ENCODE measurements at places on chromosomes 4 and X. TPM values are rescaled to one million over a fixed set of nuclear protein-coding genes. Genes with fewer than 3 reads are reported as not detected.

GRCh38 chr4:37891260-37892159 is 626 bp downstream of the TBC1D1 start:
- peak; percentile 57 for DNase-seq

DNA sequence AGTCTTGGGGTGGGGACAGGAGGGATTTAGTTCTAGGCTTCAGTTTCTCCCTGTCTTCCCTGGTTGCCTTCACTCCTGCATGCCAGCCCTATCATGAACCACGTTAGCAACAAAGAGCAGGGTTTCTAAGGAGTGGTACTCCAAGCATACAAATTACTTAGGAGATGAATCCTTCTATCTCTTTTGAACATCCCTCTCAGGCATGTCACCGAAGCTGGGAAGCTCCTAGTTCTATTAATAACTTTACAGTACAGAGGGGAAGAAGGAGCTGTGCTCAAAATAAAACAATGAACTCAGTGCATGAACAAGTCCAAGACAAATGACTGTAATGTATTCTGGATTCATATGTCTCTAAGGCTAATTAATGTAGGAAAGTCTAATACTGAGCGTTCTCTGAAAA is 450.6 kb upstream of the RASGEF1B start:
- no peak for DNase-seq

- no peak for DNase-seq
Observed at GRCh38 chr4:1612278-1613098, 71.6 kb downstream of the FAM53A start.

- DNase-seq = no peak
Observed at GRCh38 chr4:148095346-148095923, 346.8 kb downstream of the NR3C2 start.

- no peak for DNase-seq
Observed at GRCh38 chrX:132063862-132064261, 40.8 kb downstream of the STK26 start.

DNA sequence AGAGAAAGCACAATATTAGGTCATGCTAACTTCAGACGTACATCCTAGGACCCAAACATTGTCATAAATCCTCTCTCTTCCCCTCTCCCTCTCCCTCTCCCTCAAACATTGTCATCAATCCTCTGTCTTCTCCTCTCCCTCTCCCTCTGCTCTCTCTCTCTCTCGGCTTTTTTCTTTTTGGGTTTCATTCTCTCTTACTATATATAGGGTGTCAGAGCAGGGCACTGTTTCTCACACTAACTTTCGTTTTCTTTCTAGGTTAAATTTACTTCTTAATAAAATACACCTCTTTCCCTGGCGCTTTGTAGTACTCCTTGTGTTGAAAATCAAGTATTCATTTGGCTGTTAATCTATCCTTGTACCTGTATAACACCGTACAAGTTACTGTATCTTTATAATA is 37.0 kb upstream of the HERC5 start:
- no peak for DNase-seq

GRCh38 chr4:14083150-14083549 is 455.6 kb upstream of the BOD1L1 start:
- no peak for DNase-seq

- DNase-seq = peak; percentile 18
Observed at GRCh38 chr4:26912810-26913209, 52.2 kb downstream of the STIM2 start.

GRCh38 chrX:91331476-91331875 is 103.2 kb upstream of the PABPC5 start:
- DNase-seq = no peak

- no peak for DNase-seq
Observed at GRCh38 chr4:128880662-128881061, 71.2 kb downstream of the JADE1 start.

- no peak for DNase-seq
Observed at GRCh38 chr4:7777871-7778509, 161.7 kb downstream of the AFAP1 start.

DNA sequence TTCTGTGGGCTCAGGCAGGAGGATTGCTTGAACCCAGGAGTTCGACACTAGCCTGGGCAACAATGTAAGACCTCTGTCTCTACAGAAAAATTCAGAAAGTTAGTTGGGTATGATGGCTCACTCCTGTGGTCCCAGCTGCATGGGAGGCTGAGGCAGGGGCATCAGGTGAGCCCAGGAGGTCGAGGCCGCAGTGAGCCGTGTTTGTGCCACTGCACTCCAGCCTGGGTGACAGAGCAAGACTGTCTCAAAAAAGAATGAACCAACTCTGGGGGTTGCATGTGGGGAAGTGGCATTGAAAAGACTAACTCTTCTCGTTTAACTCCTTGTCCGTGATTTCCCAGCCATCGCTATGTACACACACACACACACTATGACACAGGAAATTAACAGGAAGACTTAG is 26.9 kb downstream of the ENOPH1 start:
- no peak for DNase-seq

DNA sequence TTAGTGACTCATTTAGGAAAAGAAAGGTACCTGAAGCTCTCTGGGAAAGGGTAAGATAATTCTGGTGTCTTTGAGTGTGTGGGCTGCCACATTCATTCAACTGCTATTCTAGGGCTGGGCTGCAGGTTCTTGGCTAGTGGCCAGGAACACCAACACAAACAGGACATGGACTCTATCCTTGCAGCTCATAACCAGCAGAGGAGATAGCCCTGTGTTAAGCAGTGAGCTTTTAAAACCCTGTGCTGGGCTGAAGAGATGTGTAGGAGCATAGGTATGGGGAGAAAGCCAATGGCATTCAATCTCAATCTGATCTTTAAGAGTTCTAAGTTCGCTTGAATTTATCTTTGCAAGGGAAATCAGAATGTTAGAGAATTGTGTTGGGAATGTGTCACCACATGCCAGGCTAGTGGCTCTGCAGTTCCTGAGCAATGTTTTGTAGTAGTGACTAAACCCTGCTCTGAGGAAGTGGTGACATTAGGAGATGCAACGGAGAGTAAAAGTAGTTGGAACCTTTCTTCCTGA is 39.2 kb downstream of the SGMS2 start:
- peak; percentile 76 for DNase-seq

DNA sequence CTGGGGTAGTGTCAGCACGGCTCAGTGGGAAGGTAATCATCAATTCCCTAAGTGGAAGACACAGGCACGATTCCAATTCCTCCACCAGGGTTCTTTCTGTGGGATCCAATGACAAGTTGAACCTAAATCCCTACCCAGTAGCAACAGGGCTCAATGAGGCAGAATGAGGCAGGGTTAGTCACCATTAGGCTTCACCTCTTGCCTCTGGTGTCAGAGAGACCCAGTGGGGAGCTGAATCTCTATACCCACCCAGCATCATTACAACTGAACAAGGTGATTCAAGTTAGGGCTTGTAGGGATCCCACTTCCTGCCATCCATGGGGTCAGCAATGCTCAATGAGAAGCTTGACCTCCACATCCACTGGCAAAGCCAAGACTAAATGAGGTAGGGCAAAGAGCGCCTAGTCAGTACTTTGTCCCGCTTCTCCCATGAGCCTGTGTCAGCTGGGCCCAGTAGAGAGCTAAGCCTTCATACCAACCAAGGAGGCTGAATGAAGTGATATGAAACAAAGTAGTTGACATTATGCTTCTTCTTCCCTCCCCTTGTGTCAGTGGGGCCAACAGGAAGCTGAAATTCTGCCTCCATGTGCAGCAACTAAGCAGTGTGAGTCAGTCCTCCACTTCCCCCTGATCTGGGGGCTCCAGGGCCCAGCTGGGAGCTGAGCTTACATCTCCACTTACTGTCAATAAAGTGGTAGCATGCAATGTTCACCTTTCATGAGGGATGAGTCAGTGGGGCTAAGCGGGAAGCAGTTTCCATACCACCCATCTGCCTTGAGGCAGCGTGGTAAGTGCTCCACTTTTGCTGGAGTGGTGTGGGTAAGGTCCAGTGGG is 36.4 kb upstream of the RBM41 start:
- peak; percentile 13 for DNase-seq

DNA sequence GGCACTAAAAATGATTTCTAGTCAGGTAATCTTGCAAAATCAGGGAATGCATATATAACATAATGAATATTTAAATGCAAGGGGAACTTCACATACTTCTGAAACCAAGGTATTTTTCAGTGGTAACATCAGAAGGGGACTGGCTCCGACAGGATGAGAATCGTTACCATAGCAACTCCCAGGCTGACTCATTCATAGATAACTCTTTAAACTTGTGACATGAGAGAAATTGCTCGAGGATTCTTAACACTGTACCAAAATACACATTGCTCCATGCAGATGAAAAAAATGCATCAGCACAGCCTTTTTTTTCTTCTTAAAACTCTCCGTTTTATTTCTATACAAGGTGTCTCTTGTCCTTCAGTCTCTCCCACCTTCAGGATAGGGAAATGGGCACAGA is 114.3 kb downstream of the GABRB1 start:
- peak; percentile 87 for DNase-seq

- DNase-seq = no peak
Observed at GRCh38 chr4:36553453-36553852, 272.0 kb downstream of the DTHD1 start.

DNA sequence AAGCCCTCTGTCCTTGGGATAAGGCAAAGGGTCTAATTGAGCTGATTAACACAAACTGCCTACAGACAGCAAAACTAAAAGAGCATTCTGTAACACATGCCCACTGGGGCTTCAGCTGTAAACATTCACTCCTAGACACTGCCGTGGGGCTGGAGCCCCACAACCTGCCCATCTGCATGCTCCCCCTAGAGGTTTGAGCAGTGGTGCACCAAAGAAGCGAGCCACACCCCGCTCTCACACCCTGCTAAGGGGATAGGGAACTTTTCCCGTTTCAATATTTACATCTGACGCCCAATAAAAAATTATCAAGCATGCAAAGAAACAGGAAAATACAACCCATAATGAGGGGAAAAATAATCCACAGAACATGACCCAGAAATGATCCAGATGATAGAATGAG is 46.9 kb upstream of the HSD17B10 start:
- no peak for DNase-seq

GRCh38 chr4:160316036-160316435 is 1213.2 kb downstream of the RAPGEF2 start:
- no peak for DNase-seq

- DNase-seq = peak; percentile 63
Observed at GRCh38 chr4:182192511-182193181, 50.6 kb upstream of the TENM3 start.

The MTM1 gene
- 15.5 TPM for total RNA-seq

The SGMS2 gene
- total RNA-seq = 24.7 TPM

The GPC4 gene
- total RNA-seq = 17.7 TPM

The HADH gene
- 15.9 TPM for total RNA-seq

The CXCL11 gene
- 0.74 TPM for total RNA-seq

The CLDN34 gene
- not detected for total RNA-seq

All from M059J (cell line).